ENCODE measurements at places on chromosomes 12 and 14.

DNA sequence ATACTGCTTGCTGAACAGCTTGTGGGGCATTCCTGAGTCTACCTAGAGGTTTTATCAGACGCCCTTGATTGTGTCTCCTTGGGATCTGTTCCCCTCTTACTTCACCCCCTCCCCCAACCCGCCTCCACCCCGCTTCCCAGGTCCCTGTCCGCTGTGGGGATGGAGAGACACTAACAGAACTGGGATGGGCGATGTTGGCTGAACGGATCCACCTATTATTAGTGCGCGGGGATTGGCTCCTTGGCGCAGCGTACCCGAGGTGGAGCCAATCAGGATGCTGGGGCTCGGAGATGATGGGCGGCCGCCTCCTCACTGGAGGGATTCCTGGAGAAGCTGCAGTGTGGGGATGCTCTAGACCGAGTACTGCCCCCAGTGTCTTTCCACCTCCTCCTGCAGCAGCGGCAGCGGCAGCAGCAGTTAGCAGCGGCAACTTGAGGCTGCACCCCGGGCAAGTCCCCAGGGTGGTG is at the start of gene SYT1:
Gene SYT1, plus strand, starts transcription at position 372 of the 467 bp plus-strand sequence.
- peak; percentile 16 for DNase-seq

DNA sequence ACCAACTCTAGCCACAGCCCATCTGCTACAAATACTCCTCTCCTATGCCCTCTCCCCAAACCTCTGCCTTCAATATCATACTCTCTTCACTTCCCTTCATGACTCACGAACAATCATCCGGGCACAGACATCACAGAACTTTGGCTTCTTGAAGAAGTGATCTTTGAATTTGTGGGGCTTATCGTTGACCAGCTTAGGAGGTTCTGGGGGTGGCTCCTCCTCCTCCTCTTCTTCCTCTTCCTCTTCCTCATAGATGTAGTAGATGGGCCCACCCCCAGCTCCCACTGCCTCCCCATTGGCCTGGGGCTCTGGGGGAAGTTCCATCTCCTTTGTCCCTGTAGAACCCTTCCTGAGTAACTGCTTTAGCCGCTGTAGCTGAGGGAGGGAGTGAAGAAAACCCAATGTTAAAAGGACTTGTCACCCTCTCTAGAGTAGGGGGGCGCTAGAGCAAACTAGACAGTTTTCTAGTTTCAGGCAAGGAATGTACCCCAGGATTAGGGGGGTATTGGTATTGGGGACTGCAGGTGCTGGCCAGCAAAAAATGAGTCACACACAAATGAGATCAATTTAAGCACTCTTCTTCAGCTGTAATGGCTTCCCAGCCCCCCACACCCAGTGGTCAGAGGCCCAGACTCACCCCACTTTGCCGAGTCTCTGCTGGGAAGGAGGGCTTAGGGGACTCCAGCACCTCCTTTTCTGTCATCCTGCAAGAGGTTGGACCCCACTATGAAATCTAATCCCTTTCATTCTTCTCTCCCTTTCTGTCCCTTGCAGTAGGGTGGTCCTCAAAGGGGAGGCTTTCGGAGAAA is 1.8 kb downstream of the STAC3 start:
- no peak for DNase-seq

- DNase-seq: no peak
These were observed 43.4 kb downstream of the RIN3 start for GRCh38 chr14:92556863-92557543.

DNA sequence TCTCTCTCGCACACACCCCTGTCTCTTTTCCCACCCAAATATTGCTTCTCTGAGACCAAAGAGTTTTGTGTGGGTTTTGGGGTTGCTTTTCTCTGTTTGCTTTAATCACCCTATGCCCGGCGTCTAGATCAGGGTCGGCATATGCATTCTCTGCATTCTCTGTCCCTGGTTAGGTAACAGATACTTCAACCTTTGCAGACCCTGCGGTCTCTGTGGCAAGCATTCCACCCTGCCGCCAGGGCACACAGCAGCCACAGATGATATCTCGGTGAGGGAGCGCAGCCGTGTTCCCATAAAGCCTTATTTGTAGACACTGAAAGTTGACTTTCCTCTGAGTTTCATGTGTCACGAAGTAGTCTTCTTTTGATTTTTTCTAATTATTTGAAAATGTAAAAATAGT is 110.4 kb upstream of the FZD10 start:
- no peak for DNase-seq

- DNase-seq: no peak
These were observed 79.4 kb downstream of the TMTC2 start for GRCh38 chr12:82765971-82766705.
